RCC 7860 (cell line): ENCODE measurements at places on chromosomes 1 and 21.

GRCh38 chr1:235067396-235068157 lies 61.1 kb downstream of the TOMM20 start:
- DNase-seq = peak; percentile 100

- DNase-seq = no peak
Measured at GRCh38 chr21:31875496-31876015, 2.7 kb downstream of the HUNK start.

- DNase-seq = peak; percentile 23
Measured at GRCh38 chr1:172041742-172042141, 200.4 kb downstream of the DNM3 start.

GRCh38 chr1:197788741-197789739 lies 13.8 kb upstream of the DENND1B start:
- no peak for DNase-seq

DNA sequence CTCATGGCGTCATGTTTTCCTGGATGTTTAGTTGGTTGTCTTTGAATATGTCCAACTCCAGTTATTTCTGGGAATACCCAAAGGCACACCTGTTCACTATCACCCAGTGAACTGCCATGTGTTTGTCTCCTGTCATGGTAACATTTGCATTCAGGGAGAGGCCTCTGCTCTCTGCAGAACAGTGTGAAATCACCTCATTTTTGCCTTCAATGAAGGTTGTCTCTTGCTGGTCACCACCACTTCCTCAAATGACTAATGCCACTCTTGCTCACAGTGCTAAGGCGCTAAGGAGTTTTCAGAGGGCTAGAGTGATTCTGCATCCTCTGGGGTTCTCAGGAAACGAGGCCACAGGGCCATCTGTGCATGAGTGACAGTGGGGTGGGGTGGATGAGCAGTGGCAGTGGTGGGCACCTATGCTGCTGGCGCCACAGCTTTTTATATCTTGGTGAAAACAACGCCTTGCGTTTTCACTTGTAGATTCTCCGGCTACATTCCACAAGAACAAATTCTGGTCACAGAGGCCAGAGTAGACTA lies 60.0 kb upstream of the ATP5PO start:
- peak; percentile 87 for DNase-seq

- no peak for DNase-seq
Measured at GRCh38 chr1:47687631-47688460, 250.0 kb downstream of the FOXD2 start.

DNA sequence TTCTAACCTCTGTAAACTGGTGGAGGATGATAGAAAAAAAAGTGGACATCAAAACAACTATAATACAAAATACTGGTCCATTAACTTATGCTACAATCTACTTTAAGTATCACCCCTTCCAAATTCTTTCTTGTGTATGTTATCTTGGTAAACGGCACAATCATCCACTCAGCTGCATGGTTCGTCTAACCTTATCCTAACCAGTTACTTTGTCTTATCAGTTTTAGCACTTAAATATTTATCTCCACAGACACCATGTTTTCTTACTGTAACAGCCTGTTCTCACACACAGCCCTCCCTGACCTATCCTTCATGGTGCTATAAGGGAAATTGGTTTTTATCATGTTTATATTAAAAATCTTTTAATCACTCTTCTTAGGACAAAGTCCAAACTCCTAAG lies 157.2 kb downstream of the PTGER3 start:
- DNase-seq = peak; percentile 19

GRCh38 chr1:200051620-200052019 lies 24.1 kb downstream of the NR5A2 start:
- no peak for DNase-seq

GRCh38 chr1:170149241-170149640 lies 3.5 kb downstream of the NTMT2 start:
- no peak for DNase-seq

DNA sequence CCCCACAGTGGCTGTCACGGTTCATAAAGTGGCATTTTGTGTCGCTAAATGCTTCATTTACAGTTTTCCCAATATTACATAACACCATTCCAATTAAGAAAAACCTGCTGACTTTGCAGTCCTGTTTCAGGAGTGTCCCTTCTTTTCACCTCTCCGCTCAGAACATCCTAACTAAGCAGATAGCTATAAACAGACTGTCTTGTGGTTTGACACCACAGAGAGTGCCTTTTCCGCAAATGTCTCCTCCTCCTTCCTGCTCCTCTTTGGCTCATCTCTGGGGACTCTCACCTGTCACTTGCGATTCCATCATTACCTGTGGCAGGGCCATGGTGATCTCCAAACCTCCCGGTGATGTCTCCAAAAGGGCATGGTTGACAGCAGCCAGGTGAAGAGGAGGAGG lies 119.0 kb downstream of the CNIH3 start:
- no peak for DNase-seq

DNA sequence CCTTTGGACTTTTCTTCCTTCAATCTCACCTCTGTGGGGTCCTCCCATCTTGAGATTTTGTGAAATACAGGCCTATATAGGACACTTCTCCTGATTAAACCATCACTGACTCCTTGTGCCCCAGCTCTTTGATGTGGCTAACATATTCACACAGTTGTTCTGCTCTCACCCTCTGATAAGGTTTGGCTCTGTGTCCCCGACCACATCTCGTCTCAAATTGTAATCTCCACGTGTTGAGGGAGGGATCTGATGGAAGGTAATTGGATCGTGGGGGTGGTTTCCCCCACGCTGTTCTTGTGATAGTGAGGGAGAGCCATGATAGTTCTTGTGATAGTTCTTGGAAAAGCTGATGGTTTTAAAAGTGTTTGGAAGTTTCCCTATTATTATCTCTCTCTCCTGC lies 19.7 kb downstream of the LRRC7 start:
- no peak for DNase-seq

GRCh38 chr1:231733063-231733462 lies 106.5 kb downstream of the DISC1 start:
- DNase-seq = no peak

DNA sequence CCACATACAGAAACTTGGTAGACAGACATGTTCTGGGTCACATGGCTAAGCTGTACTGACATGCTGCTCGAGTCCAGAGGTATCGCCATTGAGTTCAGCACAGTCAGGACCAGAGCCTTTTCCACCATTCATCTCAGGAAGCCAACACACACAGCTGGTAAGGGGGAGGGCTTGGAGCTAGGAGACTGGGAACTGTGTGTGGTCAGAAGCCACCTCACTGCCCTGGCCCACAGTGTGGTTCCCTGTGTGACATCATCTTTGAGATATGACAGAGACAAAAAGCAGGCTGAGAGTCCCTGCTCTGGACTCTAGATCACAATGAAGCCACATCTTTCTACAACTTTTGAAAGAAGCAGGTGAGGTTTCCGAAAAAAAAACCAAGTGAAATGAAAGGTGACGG lies 107.2 kb downstream of the SIM2 start:
- peak; percentile 61 for DNase-seq

DNA sequence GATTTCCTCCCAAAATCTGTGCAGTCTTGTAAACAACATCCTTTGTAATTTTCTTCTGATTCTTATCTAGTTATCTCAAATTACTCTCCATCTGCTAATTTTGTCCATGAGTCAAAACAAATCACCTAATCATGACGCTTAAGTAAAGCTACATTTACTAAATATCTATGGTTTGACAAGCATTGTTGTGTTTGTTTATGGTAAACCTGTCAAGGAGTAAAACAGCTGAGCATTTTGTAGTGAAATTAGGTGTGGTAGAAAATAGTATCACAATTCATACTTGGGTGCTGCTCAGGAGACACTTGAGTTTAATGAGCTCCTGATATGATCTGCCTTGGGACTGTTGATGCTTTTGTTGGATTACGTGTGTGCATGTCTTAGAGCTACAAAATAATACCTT lies 11.6 kb downstream of the TIPRL start:
- no peak for DNase-seq

GRCh38 chr21:31878831-31879230 lies 6.0 kb downstream of the HUNK start:
- no peak for DNase-seq

GRCh38 chr1:43650310-43651085 lies 549 bp downstream of the KDM4A start:
- DNase-seq = peak; percentile 91

- no peak for DNase-seq
Measured at GRCh38 chr1:3799976-3800685, 3.8 kb upstream of the LRRC47 start.

GRCh38 chr21:27258742-27259448 lies 292.0 kb upstream of the ADAMTS5 start:
- no peak for DNase-seq

- DNase-seq = no peak
Measured at GRCh38 chr1:113058941-113059706, 13.9 kb upstream of the LRIG2 start.

GRCh38 chr1:155174324-155175280 lies 953 bp downstream of the TRIM46 start:
- DNase-seq = no peak

- no peak for DNase-seq
Measured at GRCh38 chr21:33852485-33852884, 63.1 kb downstream of the ATP5PO start.

- peak; percentile 14 for DNase-seq
Measured at GRCh38 chr1:15090373-15090772, 63.2 kb upstream of the TMEM51 start.

DNA sequence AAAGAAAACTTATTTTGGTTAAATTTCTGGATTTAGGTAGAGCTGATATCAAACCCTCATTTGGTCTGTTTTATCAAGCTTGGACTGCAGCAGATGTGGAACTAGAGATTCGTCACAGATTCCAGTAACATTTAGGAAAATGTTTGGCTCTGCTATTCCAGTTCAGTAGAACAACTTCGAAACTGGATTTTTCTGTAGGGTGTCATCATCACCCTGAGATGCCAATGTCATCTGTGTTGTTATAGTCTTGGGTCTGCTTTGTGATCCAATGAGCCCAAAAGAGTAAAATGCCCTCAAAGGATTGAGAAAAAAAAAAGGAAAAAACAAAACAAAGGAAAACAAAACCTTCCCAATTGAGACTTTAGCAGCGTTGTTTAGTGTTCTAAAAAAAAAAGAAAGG lies 55.4 kb downstream of the LAMC2 start:
- DNase-seq = no peak

DNA sequence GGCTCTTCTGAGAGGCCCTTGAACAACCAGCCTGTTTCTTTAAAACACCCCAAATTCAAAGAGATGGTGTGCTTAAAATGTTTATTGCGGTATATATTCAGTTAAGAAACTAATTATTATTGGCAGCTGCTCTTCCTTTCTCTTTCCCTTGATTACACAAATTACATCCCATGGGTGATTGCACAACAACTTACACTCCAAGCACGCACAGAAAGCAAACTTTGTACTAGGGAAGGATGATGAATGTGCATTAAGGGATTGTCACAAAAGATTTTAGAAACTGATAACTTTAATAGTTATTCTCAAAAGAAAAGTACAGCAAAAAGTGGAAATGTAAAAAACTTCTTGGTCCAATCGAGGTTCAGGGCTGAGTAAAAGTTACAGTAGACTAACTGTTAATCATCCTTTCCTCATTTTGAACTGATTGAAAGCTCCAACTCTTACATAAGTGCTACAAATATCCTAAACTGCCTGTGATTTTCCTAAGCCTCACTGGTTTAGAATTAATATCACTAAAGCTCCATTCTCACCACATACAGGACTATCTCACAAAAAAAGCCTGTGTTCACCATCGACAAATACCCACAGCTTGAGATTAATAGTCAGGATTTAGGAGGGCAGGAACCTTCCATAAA lies 153.4 kb downstream of the TTLL7 start:
- no peak for DNase-seq

DNA sequence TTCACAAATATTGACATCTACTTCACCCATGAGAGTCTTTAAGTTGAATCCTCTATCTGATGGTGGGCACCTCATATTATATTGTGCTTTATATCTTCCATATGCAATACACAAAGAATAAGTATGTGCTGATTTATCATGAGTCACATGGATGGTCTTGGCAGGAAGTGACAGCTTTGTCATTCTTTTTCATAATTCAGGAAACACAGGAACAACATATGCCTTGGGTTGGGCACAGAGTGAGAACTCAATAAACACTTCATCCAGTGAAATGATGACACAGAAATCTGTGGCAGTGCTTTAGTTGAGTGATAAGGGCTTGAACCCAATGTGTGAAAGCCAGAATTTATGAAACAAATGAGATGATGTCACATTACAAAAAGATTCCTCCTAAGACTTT lies 41.2 kb downstream of the GADD45A start:
- peak; percentile 60 for DNase-seq

DNA sequence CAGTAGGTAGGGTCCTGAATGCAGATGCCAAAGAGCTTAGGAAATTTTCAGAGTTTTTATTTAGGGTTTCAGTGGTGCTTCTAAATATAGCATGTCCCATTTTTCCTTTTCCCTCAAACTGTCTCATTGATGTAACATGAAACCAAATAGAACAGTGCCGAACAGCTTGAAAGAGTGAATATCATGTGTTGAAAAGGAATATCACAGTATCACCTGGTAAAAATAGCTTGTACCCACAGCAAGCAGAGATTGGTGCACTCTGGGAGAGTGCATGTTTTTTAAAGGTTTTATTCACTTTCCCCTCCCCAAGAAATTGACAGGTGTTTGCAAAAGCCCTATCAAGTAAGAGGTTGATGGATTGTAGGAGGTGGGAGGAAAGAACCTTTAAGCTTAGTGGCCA lies 41.9 kb upstream of the ELAVL4 start:
- DNase-seq = no peak

DNA sequence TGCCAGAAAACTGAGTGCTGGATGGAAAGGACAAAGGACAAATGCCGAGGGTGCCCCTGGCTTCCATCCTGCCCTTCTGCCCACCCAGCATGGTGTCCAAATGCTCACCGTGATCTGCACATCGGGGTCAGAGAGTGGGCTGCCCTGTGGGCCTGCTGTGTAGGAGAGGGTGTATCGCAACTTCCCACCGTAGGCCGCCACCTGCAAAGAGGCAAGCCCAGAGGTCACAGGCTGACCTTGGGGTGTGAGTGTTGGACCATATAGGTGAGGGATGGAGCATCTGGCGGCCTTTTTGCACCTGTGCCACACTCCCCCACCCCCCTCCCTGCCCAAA lies 53.5 kb downstream of the LDLRAD2 start:
- no peak for DNase-seq

GRCh38 chr1:175309996-175310395 lies 117.4 kb upstream of the KIAA0040 start:
- no peak for DNase-seq

GRCh38 chr1:245255783-245256182 lies 101.0 kb downstream of the KIF26B start:
- DNase-seq = no peak

- DNase-seq = no peak
Measured at GRCh38 chr1:89761338-89761737, 59.5 kb upstream of the LRRC8D start.

DNA sequence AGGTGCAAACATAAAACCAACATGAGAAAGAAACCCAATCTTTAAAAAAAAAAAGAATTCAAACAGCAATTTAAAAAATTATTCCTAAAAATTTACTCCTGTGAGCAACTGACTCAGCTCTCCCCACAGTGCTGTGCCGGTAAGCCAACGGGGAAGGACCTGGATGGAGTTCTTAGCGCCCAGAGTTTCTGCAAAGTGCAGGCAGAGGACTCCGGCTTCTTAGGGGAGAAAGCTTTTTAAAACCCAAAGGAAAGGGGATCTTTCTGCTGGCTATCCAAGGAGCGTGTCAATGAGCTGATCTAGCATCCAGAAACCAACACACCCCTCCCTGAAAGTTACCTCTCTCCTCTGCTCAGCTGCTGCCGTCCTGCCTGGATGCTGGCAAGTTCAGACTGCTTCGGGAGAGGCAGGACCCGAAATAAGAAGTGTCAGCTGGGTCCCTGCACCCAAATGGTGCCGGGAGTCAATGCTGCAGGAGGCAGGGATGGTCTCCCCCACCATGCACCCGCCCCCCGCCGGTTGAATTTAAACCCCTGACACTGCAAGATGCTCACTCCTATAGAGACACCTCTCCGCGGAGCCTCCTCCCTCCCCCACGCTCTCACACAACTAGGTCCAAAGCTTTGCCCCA lies 32.2 kb upstream of the H6PD start:
- DNase-seq = no peak
